ENCODE measurements at places on chromosomes 6 and 20.
A peak's percentile ranks its signal among the peaks of the same experiment; 100 is the strongest.

DNA sequence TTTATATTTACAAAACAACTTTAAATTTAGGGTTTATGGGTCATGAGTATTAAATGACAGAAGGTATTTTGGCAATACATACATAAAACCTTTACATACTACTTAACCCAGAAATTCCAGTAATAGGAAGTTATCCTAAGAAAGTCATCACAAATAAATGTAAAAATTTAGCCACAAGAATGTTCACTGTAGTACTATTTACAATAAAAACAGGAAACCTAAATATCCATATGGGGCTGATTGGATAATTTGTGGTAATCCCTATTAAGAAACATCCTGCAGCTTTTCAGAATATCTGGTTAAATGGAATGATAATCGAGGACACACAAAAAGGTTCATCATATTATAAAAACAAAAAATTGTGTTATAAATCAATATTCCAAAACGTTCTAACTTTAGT is 44.4 kb downstream of the TRAM2 start:
- no peak for DNase-seq

- DNase-seq = no peak
These were observed 199.9 kb upstream of the SOX4 start for GRCh38 chr6:21393441-21394165.

- no peak for DNase-seq
These were observed 52.9 kb upstream of the PROKR2 start for GRCh38 chr20:5369629-5370028.

DNA sequence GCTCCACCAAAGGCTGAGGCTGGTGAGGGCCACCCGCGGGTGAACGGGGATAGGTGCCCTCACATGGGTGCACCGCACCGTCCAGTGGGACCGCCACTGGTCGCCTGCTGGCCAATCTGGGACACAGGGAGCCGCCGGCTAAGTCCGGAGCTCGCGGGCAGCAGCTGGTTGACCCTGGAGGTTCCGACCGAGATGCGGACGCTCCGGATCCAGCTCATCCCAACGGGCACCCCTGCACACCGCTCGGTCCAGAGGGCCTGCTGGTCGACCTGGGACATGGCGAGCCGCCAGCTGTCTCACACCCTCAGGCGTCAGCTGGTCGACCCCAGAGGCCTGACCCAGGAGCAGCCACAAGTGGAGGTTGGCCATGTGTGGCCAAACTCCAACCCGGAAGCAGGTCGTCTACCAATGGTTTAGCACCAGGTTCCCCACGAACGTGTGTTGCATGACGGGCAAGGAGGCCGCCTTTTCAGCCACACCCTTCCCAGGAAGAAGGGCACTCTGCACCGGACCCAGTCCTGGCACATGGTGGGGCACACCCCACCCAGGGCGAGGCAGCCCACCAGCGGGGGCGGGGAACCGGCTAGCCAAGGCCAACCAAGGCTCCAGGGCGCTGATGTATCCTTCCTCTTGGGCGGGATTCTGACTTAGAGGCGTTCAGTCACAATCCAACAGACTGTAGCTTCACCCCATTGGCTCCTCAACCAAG is 746.0 kb upstream of the DEFB115 start:
- no peak for DNase-seq

DNA sequence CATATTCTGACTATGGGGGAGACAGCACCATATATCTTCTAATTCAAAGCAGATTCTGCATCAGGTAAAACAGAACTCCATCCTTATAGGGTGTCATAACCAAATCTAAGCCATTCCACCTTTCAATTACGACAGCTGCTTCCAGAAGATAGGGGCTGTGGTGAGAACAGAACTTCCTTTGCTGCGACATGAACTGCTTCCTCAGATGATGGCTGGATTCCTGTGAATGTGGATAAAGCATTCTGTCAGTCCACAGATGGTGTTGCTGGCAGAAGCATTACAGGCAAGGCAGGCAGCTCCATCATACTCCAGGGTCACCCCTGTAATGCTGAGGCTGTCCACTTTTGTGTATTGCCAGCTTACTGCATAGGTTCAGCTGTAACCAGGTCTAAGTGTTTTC is 172.1 kb upstream of the PROKR2 start:
- no peak for DNase-seq

DNA sequence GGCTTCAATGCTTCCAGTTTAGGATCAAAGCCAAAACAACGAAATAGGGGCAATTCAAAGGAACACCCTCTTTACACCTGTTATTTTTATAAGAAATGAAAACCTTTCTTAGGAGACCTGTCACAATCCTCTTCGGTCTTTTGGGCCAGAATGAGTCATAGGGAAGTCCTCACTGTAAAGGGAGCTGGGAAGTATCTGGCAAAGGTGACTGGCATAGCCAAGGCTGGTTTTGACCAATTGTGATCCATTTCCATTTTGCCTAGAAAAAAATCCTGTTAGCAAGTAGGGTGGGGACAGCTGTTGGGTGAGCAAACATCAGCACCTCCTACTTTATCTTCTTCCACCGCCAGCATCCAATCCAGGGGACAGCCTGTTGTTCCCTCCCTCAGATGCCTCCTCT is 343.2 kb upstream of the SULF2 start:
- DNase-seq = no peak

GRCh38 chr6:25156123-25156522 is 123.1 kb upstream of the CARMIL1 start:
- DNase-seq = no peak

- peak; percentile 5 for DNase-seq
These were observed 30.9 kb downstream of the PYGB start for GRCh38 chr20:25278636-25279361.

DNA sequence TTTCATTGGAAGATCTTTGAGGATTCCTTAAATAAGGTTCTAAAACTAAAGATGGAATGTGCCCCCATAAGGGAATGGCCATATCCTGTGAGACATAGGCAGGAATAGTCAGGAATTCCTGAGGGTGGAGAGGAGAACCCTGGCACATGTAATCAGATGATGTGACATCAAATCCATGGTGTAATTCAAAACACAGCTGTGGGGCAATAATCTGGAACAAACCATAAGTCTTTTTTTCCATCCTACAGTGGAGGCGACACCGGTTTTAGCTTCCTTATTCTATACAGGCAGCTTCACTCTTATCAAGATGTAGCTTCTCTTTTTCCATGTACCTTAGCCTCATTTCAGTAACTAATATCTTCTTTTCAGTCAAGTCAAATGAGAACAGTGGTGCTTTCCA is 133.6 kb upstream of the CITED2 start:
- DNase-seq = no peak

- no peak for DNase-seq
These were observed 4.9 kb upstream of the UQCC2 start for GRCh38 chr6:33716379-33716778.

DNA sequence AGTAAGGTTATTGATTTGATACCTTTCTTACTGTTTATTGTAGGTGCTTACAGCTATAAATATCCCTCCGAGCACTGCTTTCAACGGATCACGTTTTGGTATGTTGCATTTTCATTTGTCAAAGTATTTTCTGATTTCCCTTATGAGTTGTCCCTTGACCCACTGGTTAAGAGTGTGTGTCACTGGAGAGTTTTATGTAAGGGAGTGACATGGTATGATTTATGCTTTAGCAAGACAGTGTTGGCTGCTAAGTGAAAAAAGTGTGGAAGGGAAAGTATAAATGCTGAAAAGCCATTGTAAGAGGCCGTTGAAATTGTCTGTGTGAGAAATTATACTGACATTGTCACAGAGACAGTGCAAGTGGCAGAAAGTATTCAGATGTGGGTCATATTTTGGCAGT is 72.0 kb downstream of the SYCP2 start:
- no peak for DNase-seq

DNA sequence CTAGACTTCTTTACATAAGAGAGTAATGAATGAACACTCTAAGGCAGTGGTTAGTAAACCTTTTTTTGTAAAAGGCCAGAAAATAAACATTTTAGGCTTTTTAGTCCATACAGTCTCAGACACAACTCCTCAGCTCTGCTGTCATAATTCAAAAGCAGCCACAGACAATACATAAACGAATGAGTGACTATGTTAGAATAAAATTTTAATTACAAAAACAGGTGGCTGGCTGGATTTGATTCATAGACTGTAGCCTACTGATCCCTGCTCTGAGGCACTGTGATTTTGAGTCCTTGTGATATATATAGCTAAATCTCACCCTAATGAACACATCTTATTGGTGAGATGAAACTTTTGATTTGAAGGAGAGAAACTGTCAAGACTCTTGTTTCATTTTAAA is 155.1 kb downstream of the AIG1 start:
- DNase-seq = no peak

DNA sequence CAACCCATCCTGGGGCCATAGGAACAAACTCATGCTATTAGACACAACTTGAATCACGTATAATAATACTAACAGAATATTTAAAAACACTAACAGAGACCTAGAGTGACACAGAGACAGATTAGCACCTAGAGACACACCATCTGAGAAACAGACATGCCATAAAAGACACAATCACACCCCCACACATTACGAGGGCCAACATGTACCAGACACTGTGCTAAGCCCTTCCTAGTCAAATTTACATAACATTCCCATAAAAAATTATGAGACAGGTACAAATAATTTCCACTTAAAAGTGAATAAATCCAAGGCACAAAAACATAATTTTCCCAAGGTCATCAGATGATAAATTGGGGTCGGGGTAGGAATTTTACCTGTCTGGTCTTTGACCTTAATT is 141.1 kb upstream of the PRSS16 start:
- DNase-seq = no peak

- no peak for DNase-seq
These were observed 57.3 kb downstream of the CDC5L start for GRCh38 chr6:44444853-44445252.

DNA sequence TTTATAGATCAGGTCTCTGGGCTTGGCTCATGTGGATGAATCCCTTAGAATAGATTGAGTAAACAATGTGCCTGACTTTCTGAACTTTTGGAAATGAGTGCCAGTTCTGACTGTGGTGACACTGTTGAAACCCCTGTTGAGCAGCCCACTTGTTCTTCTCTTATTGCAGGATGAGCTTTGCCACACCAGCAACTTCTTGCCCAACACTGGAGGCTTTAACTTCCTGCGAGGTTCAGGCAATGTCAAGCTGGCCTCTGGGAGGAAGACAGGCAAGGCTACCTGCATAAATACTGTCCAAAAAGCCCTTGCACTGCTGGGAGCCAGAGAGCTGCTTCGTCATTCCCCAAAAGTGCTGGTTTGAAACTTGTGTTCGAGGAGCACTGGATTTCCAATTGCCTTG is 32.8 kb upstream of the SMIM8 start:
- no peak for DNase-seq

DNA sequence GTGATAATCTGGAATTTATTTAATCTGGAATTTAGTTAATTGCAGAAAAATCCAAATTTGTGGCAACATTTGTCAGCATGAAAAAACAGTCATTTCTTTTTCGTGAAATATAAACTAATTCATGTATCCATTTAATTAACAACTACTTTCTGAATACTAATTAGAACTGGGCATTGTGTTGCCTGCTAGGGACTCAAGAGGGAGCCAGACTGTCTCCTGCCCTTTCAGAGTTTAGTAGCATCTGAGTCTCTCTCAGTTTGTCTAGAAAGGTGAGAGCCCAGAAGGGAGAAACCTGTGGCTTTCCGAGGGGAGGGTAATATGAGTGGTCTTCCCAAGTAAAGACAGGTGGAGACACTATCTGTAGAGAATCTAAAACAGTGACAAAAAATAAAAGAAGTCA is 210.9 kb upstream of the HDDC2 start:
- no peak for DNase-seq

All from WTC11 (cell line).